NCI-H2107 (cell line): ENCODE measurements at places on chromosomes 5 and 9.
A peak's percentile ranks its signal among the peaks of the same experiment; 100 is the strongest.

DNA sequence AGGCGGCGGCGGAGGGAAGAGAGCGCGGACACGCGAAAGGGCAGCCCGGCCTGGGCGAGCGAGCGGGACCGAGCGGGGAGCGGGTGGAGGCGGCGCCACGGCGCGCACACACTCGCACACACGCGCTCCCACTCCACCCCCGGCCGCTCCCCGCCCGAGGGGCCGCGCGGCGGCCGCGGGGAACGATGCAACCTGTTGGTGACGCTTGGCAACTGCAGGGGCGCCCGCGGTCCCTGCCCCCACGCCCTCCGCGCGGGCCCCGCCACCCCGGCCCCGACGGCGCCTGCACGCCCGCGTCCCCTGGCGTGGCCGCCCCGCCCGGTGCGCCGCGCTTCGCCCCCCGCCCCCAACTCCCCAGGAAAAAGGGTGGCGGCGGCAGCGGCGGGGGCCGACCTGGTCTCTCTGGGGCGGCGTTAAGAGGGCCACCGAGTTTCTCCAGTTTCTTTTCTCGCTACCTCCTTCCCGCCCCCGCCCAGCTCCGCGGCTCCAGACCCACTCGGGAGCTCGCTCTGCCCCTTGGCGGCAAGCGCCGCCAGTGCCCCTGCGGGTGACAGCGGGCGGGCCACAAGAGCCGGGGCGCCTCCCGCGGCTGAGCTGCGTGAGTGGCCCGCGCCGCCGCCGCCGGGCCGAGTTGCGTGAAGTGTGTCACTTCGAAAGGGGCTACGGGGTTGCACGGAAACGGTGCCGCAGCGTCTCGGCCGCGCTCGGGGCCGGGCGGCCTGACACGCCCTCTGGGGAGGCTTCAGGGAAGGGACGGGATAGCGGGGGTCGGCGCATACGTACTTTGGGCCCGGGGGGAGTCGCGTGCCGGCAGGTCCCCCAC is at the start of gene NR3C1:
NR3C1 (minus strand) TSS at position 94 of the 823 bp plus-strand sequence. CDS start 2,847 bp downstream, outside the sequence.
- DNase-seq: peak; percentile 23

DNA sequence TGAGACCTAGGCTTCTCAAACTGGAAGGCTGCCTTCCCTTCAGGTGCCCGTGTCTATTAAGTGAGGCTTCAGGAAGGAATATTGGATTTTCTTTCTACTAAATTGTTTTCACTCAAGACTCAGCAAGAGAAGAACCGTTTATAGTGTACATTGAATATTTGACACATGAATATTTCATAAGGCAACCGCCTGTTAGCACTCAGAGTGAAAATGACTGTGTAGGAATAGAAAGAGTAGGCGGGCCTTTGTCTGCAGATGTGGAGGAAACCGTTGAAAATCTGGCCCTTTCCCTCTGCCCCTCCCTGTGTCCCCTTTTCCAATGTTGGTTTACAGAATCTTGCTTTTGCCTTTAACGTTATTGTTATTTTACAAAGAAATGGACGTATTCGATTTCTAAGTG is 6.2 kb downstream of the SAP30L start:
- no peak for DNase-seq

DNA sequence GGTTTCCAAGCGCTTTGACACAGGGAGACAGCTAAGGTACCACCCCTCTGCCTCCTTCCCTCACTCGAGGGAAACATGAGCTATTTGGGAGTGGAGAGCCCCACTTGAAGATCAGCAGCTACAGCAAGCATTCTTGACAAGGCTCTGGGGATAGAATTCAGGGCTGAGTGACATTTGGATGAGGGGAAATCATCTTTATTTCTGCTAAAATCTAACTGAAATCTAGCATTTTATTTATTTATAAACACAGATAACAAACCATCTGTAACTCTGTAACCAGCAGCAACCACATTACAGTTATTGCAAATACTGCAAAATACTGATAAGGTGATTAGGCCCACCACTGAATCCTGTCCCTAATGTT is 22.4 kb downstream of the RNF130 start:
- DNase-seq: peak; percentile 78

GRCh38 chr9:111316796-111317195 is 13.2 kb downstream of the OR2K2 start:
- no peak for DNase-seq

GRCh38 chr9:81980568-81980967 is 8.0 kb upstream of the SPATA31D1 start:
- DNase-seq: no peak

DNA sequence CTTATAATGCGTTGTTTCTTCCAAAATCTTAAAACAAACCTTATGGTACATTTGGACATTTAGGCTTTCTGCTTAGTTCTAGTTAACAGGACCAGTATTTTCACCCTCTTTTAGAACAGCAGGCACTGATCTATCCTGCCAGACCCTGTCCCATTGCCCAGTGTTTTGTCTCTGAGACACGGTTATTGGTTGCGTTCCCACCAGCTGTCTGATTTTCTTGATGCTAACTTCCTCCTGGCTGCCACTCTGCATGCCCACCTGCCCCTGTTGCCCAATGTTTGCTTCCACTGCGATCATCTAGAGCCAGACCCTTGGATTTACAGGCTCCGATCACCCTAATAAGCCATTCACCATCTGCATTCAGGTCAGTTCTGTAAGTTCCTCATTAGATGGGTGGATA is 506.0 kb upstream of the CDH6 start:
- DNase-seq: no peak

DNA sequence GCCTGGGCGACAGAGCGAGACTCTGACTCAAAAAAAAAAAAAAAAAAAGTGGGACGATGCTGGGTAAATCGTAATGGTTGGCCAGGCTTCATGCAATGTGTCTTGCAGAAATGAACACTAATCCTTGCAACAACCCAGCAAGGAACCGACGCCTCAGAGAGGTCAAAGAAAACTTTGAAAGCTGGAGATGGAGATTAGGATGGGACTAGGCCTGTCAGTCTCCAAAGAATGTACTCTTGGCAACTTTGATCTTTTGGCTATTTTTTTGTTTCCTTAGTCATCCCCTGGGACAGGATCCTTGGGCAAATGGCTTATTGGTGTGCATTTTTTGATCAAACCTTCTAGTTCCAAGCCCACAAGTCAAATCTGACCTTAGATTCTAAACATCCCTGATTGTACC is 10.6 kb upstream of the PWWP2A start:
- no peak for DNase-seq

GRCh38 chr9:86714999-86715398 is 232.3 kb downstream of the GAS1 start:
- no peak for DNase-seq

GRCh38 chr5:96657068-96657467 is 5.1 kb upstream of the CAST start:
- DNase-seq: no peak

- DNase-seq: no peak
Measured at GRCh38 chr5:153613144-153613543, 122.7 kb downstream of the GRIA1 start.

DNA sequence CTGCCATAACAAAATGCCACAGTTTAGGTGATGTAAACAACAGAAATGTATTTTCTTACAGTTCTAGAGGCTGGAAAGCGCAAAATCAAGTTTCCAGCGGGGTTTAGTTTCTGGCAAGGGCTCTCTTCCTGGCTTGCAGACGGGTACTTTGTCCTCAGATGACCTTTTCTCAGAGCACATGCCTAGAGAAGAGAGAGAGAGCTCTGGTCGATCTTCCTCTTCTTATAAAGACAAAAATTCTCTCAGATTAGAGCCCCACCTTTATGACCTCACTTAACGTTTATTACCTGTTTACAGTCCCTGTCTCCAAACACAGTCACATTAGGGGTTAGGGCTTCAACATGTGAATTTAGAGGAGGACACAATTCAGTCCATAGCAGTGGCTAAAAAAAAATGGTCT is 119.7 kb downstream of the CETN3 start:
- no peak for DNase-seq

- no peak for DNase-seq
Measured at GRCh38 chr9:84499969-84500582, 159.5 kb upstream of the SLC28A3 start.

DNA sequence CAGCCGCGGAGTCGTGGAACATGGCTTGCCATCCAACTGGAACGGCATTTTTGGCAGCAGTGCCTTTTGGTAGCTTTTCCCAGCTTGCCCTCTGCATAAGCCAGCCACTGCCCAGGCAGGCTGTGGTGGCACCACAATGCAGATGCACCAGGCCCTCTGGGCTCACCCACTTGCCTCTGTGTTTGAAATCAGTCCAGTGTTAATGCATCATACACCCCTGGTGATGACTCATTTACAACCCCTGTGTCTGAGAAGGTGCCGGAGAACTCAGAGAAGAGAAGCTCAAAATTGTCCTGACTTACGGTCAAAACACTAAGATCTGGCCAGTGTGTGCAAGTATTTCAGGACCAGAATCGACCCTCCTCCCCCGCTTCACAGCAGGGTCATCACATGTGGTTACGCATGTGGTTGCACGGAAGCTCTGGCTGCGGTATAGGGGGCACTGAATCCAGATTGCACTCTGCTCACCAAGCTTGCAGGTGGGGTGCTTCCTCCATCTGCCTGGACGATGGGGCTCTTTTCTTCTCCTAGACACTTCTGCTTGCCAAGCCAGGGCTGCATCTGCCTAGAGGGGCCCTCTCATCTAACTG is 66.5 kb upstream of the SMIM15 start:
- no peak for DNase-seq

- DNase-seq: no peak
Measured at GRCh38 chr9:14453286-14453685, 139.3 kb upstream of the NFIB start.

DNA sequence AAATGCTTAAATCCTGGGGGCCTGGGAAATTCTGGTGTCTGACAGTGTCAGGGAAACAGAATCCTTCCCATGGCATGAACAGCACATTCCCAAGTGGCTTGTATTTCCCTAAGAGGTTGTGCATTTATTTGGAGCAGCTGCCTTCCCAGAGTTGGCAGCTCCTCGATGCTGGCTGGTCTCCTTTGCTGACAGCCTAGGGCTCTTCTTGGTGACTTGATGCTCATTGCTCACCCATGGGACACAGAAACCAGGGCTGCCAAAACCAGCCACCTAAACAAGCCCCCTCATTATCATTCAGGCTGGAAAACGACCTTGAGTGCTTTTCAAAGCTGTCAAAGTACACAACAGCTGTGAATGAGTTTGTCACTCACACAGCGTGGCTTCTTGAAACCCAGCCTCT is 24.2 kb downstream of the ENHO start:
- peak; percentile 14 for DNase-seq

DNA sequence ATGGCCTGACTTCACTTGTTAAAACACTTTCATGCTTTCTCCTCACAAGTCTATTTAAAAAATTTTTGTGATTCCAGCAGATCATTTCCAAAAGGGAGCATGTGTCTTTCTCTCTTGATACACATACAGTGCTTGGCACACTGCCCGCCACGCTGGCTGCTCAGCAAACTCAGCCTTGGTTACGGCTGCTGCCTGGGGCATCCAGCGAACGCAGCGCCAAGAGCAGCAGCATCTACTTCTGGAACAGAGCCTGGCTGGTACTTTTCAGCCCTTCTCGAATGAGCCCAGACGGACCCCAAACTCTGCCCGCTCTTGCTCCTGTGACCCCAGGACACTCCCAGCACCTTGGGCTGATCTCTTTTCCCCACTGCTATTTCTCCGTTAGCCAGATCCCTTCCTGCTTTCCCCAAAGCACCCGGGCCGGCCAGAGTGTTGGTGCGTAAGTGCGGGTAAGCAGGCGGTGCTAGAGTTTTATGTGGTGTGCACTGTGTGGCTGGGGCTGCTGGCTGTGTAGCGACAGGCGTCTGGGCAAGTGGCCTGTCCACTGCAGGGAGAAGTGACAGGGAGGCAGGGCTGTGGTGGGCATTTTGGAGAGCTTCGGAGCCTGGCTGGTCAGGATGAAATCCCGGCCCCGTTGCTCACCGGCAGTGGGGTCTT is 73.2 kb downstream of the SH3PXD2B start:
- DNase-seq: peak; percentile 36

GRCh38 chr9:16879416-16879815 is 8.9 kb upstream of the BNC2 start:
- DNase-seq: no peak

- DNase-seq: no peak
Measured at GRCh38 chr5:35819668-35820067, 37.0 kb upstream of the IL7R start.

DNA sequence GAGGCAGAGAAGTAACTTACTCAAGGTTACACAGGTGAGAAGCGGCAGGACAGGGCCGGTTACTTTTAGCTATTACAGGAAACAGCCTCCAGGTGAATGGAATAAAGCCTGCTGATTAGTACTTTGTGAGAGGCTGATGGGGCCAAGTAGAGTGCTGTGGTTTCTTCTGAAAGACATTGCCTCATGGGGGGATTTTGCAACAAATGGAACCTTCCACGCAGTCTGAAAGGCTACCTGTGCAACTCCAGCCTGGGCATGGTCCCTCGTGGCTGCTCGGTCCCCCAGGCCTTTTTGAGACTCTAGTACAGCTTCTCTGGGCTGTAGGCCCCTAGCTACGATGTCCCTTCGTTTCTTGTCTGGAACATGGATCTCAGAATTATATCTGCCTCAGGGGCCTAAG is 2.0 kb downstream of the TMEM268 start:
- DNase-seq: no peak

DNA sequence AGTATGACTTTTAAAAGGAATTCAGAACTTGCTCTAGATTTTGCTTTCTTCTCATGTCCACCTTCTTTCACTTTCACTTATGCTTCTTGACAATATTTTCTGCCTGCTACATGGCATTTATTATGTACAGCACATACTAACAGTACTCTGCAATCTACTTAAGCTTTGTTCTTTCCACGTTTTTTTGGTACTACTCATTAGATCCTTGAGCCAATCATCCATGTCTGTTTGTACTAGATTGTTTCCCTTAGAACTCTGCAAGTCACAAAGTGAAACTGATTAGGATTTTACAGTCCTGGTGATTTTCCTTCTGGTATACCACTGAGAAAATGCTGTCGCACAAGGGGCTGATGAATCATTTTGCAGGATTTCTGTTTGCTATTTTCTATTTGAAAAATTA is 78.3 kb downstream of the PARP8 start:
- DNase-seq: no peak

DNA sequence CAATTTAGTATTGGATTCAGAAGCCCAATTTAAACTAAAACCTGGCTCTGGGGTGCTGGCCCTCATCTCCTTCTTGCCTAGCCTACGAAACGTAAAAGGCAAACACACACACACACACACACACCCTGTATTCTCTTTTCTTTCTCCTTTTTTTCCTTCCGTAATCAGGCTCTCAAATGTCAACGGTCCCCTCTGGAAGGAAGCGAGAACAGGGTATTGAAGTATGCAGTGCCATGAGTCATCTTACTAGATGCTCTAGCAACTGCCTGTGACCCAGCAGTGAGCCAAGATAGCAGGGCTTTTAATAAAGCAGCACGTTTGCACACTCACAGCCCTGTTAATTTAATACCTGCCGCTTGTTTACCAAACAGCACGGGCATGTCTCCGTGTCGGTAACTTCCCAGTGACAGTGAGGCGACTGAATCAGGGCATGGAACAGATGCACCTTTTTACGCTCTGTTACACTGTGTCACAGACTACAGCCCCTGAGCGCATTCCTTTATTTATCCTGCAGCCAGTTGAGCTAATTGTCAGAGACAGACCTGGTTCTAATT is 243.8 kb downstream of the BNC2 start:
- peak; percentile 21 for DNase-seq
